Muscle of back (tissue), 13 donors: ENCODE measurements at places on chromosomes 5 and 9.

GRCh38 chr9:82406456-82407085, 418.0 kb downstream of the SPATA31D1 start:
- DNase-seq, result no peak

- DNase-seq, result no peak
These were observed 135.3 kb upstream of the LMX1B start for GRCh38 chr9:126478216-126478981.

DNA sequence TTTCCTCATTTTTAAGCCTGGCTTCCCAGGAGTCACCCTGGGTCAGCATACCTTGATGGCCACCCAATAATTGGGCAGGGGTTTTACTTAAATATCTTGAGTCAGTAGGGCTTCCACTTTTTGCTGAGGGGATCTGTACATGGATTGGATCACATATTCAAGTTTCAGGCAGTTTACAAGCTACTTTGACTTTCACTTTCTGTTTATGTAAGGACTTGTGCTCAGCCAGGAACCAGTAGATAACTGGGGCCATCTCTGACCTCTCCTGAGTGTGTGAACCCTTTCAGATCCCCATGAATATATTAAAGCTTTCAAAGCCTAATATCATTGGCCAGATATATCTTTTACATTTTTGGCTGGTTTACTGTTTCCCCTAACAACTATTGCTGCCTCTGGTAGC, 45.1 kb downstream of the SLCO6A1 start:
- DNase-seq, result no peak

GRCh38 chr5:141003791-141004611, 37.7 kb downstream of the PCDHAC2 start:
- no peak for DNase-seq

DNA sequence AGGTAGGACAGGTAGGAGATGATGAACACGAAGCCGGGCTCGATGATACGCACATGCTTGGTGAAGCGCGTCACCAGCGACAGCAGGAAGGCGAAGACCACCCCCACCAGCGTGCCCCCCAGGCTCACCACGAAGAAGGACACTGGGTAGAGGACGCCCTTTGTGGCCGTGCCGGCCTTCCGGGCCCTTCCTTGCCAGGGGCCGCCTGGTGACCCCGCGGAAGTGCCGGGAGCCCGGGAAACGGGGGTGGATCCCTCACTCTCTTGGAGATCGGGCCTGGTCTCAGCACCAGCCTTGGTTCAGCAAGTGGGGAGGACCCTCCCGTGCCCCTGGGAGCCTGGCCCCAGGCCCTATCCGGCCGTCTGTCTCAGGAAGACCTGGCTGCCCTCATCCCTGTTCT, 39.7 kb downstream of the SLC9A3 start:
- DNase-seq, result no peak

DNA sequence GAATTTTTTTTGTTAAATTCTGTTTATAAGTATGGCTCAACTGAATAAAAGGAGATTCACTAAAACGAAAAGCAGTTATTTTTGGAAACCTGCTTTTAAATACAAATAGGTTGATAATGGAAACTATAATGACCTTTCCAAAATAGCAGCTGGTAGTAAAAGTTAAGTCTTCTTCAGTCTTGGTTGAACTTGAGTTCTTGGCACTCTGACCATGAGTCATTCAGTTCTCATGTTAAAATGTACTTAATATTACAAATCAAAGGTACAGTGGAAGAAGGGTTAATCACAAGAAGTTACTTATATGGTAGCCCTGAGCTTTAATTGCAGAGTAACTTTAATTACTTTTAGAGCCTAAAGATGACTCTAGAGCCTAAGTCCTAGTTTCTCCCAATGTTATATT, 62.1 kb downstream of the KLF9 start:
- no peak for DNase-seq

- DNase-seq, result no peak
These were observed 363.6 kb downstream of the ANXA1 start for GRCh38 chr9:73515216-73515615.

DNA sequence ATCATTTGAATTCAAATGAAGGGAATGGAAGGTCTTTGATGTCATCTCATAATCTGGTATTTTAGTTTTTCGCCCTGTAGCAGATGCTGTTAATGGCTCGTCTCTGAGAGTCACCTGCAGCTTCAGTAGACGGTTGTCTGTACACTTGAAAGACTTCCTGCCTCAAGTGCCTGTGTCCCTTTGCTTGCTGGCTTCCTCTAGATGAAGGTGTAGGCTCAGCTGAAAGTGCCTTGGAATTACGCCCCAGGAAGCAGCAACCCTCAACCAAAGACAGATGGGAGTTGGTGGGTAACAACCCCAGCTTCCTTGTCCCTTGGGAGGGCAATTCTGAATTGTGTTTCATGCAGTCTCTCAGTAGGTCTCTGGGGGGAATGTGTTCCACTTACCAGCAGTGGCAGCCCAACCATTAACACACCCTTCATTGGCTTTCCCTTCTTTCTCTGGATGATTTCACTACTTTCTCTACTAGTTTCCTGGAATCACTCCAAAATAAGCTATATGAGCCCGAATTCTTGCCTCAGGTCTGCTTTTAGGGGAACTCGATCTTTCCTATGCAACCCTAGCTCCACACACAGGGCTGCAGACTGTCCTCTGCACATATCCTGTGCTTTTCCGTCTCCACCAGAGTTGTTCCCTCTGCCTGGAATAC, 395.6 kb downstream of the DMAC1 start:
- peak; percentile 9 for DNase-seq

GRCh38 chr9:92349771-92350739, 24.3 kb downstream of the CENPP start:
- peak; percentile 88 for DNase-seq

DNA sequence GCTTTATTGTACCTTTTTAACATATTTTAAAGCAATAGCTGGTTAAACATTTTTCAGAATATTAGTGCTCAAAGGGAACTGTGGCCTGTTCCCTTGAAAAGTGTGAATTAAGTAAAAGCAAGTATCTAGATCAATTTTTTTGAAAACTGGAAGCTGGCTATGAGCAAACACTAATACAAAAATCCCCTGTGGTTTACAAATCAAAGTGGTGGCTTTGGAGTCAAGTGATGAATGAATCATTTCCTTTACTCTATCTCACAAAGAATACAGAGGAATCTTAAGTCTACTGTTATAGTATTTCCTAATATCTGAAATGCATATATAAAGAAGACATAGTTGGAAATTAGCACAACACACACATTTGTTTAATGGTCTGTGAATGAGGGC, 212.4 kb upstream of the C9orf72 start:
- DNase-seq, result no peak

DNA sequence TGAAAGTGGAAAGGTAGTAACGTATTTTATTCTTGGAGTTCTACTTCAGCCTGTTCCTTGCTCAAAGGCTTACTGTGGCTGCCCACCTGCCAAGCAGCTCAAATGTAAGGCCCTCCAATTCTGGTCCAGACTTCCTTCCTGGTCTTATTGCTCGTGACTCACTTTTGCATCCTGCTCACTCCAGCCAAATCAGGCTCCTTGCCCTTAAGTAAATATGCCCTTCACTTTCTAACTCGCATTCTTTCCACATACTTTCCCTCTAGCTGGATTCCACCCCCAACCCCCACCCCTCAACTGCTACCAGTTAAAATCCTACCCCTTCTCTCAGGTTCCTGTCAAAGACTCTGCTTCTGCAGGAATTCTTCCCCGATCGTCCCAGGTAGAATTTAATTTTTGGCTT, 96.6 kb downstream of the GALNT10 start:
- peak; percentile 46 for DNase-seq

DNA sequence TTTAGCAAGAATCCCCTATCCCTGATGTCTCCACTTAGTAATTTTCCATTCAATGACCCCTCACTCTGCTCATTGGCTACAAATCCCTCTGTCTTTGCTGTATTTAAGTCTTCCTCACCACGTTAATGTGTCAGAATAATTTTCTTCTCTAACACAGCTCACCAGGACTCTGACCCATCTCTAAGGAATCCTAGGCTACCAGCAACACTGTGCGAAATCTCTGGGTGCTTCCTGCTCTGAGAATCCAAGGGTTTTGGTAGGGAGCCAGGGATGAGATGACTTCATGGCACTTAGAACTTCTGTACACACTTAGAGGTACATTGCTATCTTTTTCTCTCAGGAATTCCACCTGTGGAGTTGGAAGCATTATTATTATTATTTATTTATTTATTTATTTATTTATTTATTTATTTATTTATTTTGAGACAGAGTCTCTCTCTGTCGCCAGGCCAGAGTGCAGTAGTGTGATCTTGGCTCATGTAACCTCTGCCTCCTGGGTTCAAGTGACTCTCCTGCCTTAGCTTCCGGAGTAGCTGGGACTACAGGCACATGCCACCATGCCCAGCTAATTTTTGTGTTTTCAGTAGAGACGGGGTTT, 53.5 kb downstream of the FOXI1 start:
- no peak for DNase-seq

DNA sequence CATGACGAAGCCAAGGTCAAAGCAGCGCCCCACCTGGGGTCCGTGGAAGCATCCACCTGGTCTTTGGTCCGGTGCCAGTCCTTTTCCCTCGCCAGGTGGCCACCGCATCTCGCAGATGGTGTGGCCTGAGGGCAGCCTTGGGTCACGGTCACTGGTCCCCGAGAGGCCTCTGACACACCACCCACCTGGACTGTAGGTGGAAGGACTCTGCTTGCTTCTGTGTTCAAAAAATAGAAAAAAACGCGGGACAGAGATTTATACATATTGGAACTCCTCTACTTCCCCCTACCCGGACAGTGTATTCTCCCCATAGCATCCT, 466 bp upstream of the TTC39B start:
- DNase-seq, result no peak

- DNase-seq, result no peak
These were observed 527.3 kb downstream of the MTRR start for GRCh38 chr5:8396246-8396645.

GRCh38 chr9:112125951-112126388, 49.1 kb downstream of the SUSD1 start:
- DNase-seq, result no peak

DNA sequence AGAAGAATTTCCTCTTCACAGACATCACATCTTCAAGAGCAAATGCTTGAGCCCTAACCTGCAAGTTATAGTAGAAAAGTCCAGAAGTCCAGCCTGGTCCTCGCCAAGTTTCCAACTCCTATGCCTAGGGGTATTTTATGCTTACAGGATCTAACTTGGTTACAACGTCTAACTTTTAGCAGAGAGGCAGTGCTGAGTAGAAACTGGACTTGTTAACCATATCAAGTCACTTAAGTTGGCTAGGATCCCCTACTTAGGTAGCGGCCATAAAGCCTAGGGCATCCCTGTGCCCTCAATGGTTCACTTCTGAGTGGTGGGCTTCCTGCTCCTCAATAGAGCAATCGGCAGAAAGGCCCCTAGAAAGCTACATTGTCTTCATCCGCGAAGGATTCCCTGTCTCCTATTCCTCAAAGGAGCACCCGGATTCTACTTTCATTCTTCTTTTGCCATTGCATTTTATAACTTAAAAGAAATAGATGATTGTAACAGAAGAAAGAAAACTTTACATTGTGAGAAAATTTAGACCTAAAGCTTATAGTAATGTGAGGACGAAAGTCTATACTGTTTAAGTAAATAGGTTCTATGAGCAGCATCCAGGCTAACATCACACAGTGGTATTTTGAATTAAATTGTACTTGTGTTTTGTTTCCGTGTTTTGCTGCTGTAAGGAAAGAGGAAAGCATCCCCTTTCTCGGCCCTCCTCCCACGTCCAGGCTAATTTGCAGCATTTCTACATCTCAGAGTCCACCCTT, 1.3 kb upstream of the MTAP start:
- DNase-seq, result no peak

DNA sequence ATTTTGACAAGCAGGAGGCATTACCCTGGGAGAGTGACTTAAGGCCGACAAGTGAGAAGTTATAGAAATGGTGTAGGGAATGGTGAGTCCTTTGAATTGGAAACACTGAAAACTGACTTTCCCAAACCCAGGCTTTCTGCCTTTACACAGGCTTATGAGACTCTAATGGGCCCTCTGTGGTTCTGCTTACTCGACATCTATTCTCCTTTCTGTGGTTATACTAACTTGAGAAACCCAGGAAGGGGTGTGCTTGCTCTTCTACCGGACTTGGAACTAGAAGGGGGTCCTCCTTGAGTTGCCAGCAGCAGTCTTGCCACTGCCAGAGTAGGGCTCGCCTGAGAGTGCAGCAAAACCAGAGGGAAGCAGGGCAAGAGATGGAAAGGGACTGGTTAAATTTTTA, 63.3 kb downstream of the FYB1 start:
- DNase-seq, result no peak
